Tongue (tissue), 3 donors: ENCODE measurements at places on chromosomes 6 and 20. TPM values are rescaled to one million over a fixed set of nuclear protein-coding genes. Genes with fewer than 3 reads are reported as not detected.

The MUC22 gene
- 0.21 TPM for total RNA-seq

The KIF16B gene
- 33.1 TPM for total RNA-seq

DNA sequence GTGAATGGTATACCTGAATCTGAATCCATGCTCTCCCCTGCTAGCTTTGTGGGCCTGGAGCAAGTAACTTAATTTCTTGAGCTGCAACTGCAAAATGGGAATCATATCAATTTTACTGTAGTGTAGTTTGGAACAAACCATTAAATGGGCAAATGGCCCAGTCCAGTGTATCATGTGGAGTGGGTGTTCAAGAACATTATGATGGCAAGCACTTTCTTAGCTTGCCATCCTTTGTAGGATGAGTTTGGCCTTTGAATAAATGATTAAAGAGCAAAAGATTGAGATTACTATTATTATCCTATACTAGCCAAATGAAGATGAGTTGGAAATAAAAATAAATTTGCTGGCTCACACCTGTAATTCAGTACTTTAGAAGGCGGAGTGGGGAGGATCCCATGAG lies 120.4 kb downstream of the SESN1 start:
- DNase-seq = no peak

GRCh38 chr20:47818016-47818415 lies 32.7 kb upstream of the SULF2 start:
- DNase-seq = no peak

- DNase-seq = no peak
Measured at GRCh38 chr20:21166801-21167200, 40.9 kb downstream of the KIZ start.

DNA sequence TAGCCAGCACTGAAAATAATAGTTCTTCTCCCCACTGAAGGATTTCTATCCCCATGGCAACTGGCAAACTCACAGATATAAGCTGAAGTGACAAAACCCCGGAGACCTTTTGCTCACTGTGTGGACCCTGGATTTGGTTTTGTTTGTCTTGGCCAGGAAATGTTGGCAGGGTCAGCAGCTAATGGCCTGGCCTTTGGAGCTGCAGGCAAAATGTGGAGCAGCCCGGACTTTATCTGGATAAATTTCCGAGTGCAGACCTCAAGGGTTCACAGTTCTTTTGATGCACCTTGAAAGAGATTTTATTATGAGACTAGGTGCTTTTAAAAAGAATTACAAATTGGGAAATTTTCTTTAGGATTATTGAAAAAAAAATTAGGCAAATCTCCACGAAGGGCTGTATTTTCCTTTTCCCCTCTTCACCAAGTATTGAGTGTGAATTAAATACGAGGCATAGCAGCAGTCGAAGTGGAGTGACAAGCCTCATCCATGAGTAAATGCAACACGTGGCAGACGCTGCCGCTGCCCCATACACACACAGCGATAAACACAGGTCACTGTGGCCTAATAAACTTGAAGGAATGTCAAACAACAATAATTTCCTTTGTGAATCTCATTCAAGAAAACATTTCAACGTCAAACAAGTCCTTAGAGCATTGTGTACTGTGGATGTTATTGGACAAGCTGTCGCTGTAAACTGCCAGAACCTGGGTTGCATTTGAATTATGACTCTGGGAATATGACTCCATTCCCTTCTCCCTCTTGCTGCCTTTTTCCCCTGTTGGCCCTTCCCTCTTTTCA lies 35.1 kb upstream of the CCN6 start:
- DNase-seq = peak; percentile 53

DNA sequence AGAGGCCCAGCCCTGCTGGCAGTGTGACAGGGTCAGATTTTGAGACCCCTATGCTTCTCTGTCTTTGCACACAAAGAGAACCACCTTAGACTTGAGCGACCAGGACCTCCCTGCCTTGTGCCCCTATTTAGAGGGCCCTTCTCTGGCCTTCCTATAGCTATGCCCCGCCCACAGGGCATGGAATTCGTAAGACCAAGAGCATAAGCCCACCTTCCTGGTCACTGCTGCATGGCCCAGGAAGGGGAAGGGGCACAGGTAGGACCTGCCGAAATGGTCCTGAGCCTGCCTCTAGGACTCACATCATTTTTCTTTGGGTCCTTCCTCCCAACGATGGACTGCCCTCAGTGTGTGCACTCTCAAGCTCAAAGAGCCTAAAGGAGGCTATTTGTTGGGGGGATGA lies 65.1 kb upstream of the SRSF6 start:
- no peak for DNase-seq

GRCh38 chr6:167731216-167731615 lies 95.5 kb upstream of the AFDN start:
- no peak for DNase-seq
